ENCODE measurements at places on chromosomes 3 and 15. TPM values are rescaled to one million over a fixed set of nuclear protein-coding genes. Genes with fewer than 3 reads are reported as not detected.
A peak's percentile ranks its signal among the peaks of the same experiment; 100 is the strongest.

DNA sequence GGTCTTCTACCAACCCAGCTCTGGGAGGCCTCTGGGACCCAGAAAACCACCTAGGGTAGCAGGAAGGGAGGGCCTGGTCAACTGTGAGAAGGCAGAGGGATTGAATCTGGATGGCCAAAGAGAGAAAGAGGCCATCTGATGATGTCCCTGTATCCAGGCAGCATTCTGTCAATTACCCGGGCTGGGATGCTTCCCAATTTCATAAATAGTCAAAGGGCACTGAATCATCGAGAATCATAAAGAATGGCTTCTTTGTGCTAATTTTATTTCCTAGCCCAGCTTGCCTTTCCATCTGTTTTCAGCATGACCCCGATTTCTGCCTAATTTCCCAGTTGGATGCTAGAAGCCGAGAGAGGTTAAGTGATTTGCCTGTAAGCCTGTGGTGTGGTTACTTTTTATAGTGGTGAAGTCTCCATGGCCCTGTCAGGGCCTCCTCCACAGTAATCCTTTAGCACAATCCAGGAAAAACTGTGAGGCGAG lies 129.2 kb downstream of the FAM43A start:
- peak; percentile 15 for DNase-seq

DNA sequence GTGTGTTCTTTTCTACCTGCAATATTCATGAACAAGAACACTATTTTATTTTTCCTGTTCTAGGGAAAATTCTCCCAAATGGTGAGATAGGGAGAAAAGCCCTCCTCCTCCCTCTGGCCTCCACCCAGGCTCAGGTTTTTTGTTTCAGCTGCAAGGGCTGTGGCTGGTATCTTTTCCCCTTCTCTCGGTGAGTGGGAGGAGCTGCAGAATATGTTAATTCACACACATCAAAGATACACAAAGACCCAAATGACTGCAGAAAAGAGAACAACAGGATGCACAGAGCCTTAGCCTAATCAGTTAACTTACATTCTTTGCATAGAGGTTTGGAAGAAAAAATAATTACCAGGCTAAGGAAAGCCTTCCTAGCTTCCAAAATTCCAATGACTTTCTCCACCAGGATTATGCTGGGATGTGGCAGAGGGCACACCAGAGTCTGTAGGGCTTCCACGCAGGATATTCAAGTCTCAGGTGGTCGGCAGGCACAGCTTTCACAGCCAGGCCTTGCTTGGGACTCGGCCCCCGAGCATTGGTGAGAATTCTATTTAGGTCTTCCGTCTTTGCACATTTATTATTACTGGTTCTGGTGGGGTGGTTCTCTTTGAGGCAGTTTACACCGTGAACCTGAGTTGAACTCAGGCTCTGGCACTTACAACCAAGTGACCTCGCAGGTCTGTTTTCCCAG lies 64.9 kb downstream of the ABHD5 start:
- DNase-seq = no peak

DNA sequence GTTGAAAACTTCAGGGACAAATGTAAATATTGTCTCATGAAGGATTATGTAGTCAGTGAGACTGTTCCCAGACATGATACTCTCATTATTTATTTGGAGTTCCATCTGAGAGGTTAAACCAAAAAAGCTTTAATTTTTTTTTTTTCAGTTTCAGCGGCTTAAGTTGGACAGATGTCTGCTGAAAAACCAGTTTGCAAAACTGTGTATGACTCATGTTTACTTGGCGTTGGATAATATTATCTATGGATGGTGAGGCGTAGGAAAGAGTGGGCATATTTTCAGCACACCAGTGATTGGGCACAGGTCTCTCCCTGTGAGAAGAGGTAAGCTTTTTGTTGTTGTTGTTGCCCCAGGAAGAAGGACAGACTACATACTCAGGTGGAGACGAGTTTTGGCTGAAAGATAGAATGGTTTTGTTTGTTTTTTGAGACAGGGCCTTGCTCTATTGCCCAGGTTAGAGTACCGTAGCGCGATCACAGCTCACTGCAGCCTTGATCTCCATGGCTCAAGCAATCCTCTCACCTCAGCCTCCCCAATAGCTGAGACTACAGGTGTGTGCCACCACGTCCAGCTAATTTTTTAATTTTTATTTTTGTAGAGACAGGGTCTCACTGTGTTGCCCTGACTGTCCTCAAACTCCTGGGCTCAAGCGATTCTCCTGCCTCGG lies 16.4 kb upstream of the ANXA2 start:
- peak; percentile 38 for DNase-seq

DNA sequence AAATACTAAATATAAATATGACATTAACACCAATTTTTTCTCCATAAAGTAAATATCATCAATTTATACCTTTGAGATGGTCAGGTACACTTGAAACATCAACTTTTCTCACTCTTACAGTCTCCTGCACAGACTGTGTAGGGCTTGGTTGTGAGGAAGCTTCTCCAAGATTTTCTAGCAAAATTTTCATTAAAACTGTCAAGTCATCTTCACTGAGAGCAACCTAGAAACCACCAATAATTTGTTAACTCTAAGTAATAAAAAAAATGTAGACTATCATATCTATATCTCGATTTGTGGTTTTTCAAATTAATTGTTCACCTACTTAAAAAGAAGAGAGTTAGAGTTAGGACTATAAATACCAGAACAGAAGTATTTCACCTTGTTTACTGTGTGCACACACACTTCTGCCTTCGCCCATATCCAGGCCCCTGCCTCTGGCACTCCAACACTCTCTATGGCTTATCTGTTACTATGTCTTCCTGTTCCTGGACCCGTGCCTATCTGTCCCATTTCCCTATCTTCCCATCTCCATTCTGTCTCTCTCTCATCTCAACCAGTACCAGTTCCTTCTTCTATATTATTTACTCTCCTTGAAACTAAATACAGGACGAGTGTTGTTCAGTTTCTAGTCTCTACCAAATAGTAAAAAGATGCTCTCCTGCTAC lies 123.6 kb downstream of the VPS13C start:
- DNase-seq = no peak

DNA sequence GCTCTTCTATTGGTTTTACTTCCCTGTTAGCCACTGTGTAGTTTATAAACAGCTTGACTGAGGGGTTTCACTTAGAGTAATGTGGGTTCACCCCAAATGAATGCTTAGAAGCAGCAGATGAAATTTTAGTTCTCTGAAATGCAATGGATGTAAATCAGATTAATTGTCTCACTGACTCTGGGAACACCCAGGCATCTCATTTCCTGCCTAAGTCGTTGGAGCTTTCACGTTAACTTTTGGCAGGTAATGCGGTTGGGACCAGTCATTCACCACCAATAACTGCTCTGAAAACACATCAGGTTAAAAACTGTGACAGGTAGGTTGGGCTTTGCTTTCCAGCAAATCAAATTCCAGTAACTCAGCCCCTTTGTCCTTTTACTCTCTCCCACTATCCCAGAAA lies 775.4 kb downstream of the NTRK3 start:
- DNase-seq = no peak

- DNase-seq = peak; percentile 97
These were observed 81.6 kb downstream of the PPCDC start for GRCh38 chr15:75104804-75105557.

DNA sequence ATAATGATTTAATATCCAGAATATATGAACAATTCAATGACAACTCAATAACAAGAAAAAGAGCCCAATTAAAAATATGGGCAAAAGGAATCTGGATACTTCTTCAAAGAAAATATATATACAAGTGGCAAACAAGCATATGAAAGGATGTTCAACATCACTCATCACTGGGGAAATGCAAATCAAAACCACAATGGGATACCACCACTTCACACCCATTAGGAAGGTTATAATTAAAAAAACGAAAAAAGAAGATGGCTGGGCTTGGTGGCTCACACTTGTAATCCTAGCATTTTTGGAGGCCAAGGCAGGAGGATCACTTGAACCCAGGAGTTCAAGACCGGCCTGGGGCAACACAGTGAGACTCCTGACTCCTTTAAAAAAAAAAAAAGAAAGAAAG lies 4.1 kb downstream of the CCDC12 start:
- no peak for DNase-seq

GRCh38 chr3:53804697-53805462 lies 41.3 kb downstream of the CHDH start:
- peak; percentile 32 for DNase-seq

- no peak for DNase-seq
These were observed 27.8 kb downstream of the CFAP161 start for GRCh38 chr15:81161851-81162250.

GRCh38 chr15:71275098-71275497 lies 159.8 kb downstream of the THSD4 start:
- no peak for DNase-seq

DNA sequence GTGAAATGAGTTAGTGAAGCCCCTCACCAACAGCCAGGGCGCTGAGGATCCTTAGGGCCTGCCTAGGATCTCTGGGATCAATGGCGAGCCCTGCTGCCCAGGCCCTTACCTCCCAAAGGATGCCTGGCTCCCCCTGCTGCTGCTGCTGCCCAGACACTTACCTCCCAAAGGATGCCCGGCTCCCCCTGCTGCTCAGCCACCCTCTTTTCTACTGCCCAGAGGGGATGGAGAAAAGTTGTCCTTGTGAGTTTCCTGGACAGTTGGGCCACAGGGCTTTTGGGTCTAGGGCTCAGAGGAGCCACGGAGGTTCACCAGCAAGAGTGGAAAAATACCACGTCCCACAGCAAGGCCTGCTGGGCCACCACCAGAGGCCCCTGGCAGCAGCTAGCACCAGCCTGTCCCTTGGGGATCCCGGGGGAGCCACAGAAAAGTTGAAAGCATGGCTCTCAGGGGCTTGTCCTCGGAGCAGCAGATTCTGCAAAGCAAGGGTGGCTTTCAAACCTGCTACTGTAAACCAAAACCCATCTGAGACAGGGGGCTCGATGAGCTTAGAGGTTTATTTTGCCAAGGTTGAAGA lies 59.4 kb downstream of the SLC6A6 start:
- peak; percentile 71 for DNase-seq

GRCh38 chr15:70576276-70576675 lies 187.1 kb downstream of the UACA start:
- DNase-seq = no peak

DNA sequence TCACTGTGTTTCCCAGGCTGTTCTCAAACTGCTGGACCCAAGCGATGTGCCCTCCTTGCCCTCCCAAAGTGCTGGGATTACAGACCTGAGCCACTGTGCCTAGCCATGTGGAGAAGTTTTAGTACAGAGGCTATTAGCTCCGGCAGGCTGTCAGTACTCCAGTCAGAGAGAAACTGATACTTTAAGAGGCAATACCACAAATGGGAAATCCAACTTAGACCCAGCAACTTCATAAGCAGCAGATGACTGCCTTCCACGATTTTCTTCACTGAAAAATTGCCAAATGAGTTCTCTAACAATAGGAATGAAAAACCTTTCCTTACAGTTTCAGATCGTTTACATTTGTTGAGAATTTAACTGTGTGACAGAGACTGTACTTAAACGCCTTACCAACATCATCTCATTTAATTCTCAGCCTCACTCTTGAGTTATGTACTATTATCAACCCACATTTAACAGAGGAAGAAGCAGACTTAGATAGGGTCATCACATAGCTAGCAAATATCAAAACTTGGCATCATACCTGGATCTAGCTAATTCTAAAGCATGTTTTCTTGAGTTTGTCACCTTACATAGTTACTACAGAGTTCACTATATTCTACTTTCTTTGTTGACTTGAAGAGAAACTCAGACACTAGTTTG lies 127.4 kb downstream of the TCF12 start:
- DNase-seq = no peak

GRCh38 chr3:40841131-40841530 lies 316.4 kb downstream of the ZNF621 start:
- DNase-seq = no peak

- no peak for DNase-seq
These were observed 583.4 kb upstream of the SGO1 start for GRCh38 chr3:20769430-20769829.

- DNase-seq = no peak
These were observed 133.0 kb upstream of the THBS1 start for GRCh38 chr15:39447881-39448280.

DNA sequence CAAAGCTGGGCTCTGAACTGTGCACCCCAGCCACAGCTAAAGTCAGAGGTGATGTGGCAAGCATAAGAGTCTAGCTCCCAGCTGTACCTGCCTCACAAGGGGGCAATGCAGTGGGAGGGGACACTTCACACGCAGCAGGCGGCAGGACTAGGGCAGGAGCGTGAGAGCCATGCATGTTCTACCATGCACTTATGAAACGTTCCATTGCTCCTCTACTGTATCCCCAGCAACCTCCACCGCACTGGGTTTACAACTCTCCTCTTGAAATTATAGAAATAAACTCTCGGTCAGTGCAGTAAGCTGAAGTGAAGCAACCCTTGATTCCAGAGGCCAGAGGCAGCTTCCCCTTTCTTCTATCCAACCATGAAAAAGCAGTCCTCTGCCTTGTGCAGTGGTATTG lies 298.6 kb upstream of the STT3B start:
- DNase-seq = no peak

GRCh38 chr15:40767838-40768500 lies 1.8 kb upstream of the C15orf62 start:
- DNase-seq = no peak

GRCh38 chr15:72227192-72227586 lies 3.8 kb downstream of the PKM start:
- peak; percentile 66 for DNase-seq

DNA sequence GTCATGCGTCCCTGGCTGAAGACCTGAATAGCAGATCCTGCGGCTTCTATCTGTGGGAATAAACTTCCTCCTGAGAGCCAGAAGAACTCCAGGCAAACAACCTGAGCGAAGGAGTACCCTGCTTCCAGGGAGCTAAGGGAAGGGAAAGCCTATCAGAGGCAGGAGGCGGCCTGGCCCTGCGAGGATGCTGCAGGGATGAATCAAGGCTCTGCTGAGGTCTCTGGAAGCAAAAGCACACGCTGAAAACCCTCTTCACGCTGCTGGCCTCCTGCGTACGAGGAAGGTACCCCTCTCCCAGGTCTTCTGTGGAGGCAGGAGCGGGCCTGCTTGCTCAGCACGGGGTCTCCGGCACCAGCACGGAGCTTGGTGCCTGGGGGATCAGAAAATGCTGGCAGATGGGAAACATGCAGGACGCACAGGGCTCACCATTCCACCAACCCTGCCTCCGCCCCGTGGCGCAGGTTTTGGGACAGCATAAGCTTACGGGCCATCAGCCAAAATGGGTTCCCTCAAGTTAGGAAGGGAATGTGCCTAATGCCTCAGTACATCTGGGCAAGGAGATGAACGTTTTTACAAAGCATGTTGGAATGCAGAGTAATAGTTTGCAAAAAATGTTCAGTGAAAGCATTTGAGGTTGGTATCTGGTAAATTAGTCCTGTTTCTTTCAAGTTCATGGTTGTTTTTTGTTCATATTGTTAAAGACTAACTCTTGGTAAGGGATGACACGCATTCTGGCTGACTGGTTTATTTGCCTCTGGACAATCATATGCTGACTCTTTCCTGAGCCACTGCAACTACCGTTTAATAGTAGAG lies 72.3 kb downstream of the CHSY1 start:
- peak; percentile 41 for DNase-seq

GRCh38 chr15:75053748-75054125 lies 30.3 kb downstream of the PPCDC start:
- DNase-seq = no peak

- DNase-seq = no peak
These were observed 14.2 kb downstream of the GPR15 start for GRCh38 chr3:98545940-98546339.

- no peak for DNase-seq
These were observed 3.0 kb downstream of the TRPM1 start for GRCh38 chr15:31098491-31098917.

Gene AADACL2
- not detected for total RNA-seq

Gene SERINC4
- total RNA-seq = 0.10 TPM

Gene CPN2
- total RNA-seq = not detected

Gene FHIT
- 0.53 TPM for total RNA-seq

Gene LNP1
- 8.7 TPM for total RNA-seq

Gene CADM2
- total RNA-seq = 1.8 TPM

Gene TMCO5A
- total RNA-seq = not detected

Gene RBPMS2
- not detected for total RNA-seq

Gene GPR171
- total RNA-seq = not detected

Gene PLXNB1
- total RNA-seq = 59.2 TPM

Gene CORO2B
- total RNA-seq = 1.7 TPM
